ENCODE measurements at places on chromosomes 3 and 15.

DNA sequence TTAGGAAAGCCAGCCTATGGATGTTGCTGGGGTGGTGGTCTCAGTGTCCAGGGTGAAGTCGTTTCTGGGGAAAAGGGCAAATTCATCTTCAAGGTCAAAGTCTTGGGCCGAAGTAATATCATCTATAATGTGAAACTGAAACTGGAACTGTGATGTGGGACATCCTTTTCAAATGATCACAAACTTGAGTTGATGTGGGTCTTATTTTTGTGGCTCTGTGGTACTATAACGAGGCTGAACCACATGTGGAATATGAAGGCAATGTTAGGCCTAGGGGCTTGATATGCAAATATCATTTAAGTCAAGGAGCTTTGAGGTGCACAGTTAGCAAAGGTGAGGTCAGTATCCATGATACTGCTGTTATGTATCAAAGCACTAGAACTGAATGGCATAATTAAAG lies 1.5 kb upstream of the CD200R1L start:
- DNase-seq, result no peak

- no peak for DNase-seq
Measured at GRCh38 chr15:99536422-99537040, 29.3 kb upstream of the MEF2A start.

GRCh38 chr3:186487037-186487436 lies 57.1 kb downstream of the CRYGS start:
- no peak for DNase-seq

DNA sequence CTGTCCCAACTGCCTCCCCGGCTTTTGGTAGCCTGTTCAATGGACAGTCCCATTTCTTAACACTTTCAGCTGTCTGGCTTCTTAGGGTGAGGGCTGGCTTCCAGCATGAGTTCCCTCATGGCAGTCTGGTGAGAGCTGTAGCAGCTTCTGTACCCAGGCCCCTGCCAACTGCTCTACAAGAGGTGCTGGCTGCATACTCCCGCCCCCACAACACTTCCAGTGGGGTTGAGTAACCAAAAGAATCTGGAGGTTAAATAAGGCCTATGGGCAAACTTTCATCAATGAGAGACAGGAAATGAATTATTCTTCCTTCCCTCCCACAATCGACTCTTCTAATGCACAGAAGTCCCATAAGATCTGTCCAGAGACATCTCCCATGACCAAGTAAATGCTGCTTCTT lies 145.0 kb downstream of the NEK10 start:
- DNase-seq, result no peak

- DNase-seq, result no peak
Measured at GRCh38 chr3:1955170-1955569, 143.5 kb upstream of the CNTN4 start.

DNA sequence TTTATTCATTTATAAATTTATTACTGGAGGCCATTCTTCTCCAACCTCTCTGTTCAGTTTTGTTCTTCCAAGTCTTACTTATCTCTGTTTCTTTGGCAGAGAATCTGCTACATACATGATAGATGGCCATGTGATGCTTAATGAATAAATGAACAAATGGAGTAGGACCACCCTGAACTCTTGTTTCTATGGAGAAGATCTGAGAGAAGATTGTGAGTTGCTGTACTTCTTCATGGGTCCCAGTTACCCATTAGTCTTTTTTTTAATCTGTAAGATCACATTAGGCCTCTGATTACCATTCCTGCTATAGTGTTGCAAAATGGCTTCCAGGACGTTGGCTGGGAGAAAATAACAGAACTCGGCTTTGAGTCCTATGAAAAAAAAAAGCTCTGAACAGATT lies 191.9 kb upstream of the SYNPR start:
- no peak for DNase-seq

GRCh38 chr15:69090197-69090948 lies 70.1 kb upstream of the GLCE start:
- no peak for DNase-seq

DNA sequence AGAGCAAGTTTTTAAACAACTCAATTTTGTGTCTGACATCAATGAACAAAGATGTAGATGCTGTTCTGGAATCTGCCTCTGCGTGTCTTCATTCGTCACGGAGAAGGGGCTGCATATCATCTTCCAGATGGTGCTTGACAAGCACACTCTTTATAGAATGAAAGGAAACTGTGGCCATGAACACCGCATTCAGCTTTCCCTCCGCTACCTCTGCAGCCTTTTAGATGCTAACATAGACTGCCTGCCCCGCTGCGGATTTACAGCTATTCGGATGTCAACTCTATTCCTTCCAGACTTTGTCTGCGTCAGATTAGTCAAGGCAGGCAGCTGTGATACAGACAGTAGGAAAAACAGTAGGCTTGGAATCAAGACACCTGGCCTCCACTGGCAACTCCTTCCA lies 232.9 kb downstream of the TJP1 start:
- DNase-seq, result no peak

DNA sequence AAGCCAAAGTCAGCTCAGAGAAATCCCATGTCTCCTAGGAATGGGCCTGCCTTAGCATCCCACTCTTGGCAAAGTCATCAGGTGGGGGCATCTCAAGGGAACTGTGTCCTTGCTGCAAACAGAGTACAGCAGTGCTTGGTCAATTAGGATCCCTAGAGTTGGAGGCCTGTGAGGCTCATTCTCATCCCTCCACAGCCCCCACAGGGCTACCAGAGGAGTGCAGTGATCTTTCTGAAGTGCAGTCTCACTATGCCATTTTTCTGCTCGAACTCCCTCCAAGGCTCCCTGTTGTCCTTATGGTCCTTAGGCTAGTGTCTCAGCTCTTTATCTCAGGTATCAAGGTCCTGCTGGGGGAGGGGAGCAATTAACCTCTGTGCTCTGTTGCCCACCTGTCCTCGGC lies 31.1 kb downstream of the TMEM40 start:
- DNase-seq, result no peak

DNA sequence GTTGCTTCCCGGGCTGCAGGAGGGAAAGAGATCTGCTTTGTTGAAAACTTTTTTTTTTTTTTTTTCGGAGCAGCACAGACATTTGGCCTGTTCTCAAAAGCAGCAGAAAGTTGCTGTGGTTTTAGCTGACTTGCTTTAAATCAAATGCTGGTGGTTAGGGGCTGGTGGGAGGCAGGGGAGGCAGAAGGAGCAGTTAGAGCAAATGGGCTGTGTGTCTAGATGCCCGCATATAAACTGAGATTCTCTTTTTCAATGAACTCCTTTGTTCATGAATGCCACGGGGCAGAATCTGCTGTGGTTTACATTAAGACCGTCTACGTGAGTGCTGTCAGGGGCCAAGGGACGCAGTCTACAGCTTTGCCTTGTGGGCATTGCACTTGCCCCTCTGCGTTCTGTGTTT lies 95.9 kb downstream of the FLNB start:
- DNase-seq, result no peak

DNA sequence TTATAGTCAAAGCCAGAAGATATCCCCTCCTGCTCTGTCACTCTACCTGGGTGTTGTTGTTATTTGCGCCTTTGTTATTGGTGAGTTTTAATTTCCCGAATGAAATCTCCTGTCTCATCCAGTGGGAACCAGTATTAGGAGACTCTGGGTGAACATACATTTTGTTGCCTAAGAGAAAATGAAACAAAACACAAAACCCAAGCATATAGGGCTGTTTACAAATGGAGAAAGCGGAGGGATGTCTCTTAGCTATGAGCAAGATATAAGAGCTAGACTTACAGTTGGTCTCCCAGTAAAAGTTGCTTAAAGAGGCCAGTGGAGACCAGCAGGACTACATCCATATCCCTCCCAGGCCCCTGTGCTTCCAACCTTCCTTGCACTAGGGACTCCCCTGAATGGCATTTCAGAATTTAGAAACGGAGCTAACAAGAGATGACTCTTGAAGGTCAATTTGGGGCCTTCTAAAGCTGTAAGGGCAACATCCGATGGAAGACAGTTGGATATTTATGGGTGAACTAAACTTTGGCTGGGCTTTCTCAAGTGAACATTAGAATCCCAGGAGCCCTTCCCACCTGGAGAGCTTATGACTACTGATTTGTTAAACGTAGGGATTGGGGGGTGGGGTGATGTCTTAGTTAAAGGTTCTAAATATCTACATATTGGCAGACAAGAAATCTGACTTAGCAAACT lies 2.7 kb downstream of the EOMES start:
- no peak for DNase-seq

DNA sequence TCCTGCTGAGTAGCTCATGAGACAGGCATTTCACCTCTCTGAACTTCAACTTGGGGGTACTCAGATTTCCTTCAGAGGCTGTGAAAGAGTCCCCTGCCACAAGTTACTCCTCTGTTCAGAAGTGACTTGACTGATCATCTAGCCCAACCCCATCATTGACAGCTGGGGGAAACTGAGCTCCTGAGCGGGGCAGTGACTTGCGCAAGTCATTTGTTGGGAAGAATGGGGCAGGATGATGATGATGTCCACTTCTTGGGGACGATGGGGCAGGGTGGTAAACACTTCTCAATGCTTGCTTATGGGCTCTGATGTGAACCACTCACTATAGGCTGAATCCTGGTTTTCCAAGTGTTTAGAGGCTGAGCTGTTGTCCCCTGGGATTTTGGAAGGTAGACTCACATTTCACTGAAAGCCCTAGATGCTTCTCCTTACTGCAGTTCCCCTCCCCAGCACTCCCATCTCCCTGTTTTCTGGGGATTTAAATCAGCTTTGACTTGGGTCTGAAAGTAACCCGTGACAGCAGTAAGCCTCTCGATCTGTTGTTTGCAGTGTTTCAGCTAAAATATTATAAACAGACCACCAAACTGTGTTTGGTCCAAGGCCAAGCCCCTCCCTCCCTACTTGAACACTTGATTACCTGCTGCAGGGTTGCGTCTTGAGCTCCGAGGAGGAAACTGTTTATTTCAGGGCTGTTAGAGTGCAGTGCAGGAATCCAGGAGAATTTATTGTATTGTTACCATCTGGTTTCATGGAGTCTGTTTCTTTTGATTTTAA lies 25.1 kb downstream of the SMAD3 start:
- no peak for DNase-seq

DNA sequence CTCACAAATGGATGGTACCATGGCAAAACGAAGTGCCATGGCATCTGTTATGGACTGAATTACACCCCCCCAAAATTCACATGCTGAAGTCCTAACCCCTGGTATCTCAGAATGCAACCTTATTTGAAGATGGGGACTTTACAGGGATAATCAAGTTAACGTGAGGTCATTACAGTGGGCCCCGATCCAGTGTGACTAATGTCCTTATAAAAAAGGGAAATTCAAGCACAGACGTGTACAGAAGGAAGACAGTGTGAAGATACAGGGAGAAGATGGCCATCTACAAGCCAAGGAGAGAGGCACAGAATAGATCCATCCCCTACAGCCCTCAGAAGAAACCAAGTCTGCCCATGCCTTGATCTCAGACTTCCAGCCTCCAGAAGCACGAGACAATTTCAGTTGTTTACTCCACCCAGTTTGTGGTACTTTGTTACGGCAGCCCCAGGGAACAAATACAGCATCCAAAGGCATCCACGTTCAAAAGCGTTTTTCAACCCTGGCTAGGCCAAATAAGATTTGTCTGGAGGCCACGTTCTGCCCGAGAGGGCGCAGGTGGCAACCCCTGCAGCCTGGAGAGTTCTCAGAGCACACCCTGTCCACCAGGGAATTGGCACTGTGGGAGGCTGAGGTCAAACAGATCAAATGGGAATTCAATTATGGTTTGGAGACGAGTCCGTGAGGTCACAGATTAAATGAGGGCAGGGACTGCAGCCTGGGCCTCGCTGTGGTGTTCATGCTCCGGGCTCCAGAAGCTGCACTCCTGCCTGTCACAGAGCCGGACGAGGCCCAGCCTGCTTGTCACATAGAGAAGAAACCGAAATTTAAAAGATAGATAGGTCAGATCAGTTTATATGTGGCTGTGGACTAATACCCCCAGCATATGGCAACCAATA lies 494.8 kb downstream of the SHQ1 start:
- no peak for DNase-seq

DNA sequence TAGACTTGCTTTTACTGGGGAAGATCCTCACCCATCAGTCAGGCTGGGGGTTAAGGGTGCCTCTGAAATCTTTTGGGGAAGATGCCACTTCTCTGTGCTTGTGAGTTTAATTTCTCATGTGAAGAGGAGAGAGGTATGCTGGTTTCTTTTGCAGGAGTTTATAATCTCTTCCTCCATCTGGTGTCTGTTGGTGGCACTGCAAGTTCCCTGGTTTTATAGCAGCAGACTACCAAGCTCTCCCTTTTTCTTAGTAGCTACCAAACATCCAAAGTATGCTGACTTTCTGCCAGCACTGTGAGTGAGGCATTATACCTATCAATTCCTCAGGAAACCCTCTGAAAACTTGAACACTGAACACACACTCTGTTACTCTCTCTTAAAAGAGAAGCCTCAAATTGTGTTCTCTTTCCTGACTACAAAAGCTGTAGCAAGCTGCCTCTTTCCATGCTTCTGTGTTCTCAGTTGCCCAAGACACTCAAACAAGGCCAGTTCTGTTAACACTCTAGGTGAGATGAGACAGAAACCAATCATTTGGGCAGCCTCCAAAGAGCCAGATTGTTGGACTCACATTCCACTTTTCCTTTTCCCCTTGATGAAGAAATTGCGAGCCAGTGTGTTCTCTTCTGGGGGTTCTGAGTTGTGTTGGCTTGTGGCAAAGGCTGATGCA lies 299.5 kb downstream of the GAP43 start:
- DNase-seq, result no peak

DNA sequence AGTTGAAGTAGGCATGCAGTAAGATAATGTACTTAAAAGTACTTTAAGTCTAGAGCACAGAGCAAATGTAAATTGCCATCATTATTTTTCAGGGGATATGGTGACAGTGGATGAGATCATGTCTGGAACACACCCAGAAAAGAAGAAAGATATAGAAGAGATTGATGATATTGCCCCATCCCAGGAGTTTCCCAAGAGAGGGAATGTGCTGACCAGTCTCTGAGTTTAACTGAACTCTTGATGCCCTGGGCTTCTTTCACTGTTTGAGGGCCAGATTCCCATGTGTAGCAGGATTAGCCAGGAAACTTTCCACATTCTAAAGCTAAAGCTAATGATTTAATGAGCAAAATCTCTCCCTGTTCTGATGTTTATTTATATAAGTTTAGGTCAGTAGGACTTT lies 366.8 kb upstream of the UMPS start:
- no peak for DNase-seq

GRCh38 chr3:139291276-139292051 lies 52.4 kb upstream of the MRPS22 start:
- no peak for DNase-seq

DNA sequence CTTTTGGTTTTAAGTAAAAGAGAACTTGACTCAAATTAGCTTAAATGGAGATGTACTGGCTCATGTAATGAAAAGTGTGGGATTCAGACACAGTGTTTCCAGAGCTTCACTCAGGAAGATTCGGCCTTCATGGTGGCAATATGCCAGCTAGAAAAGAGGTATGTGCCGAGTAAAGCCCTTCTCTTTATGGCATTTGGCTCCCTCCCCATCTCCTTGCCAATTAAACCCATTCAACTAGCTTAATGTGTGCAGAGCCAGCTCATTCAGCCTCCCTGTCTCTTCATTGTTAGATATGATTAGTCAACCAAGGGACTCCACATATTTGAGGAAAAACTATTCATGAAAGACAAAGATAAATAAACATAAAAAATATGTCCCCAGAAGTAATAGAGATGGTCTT lies 15.0 kb upstream of the TRANK1 start:
- DNase-seq, result no peak
